Adipocyte (in vitro differentiated cells): ENCODE measurements at places on chromosomes 13 and 19.

DNA sequence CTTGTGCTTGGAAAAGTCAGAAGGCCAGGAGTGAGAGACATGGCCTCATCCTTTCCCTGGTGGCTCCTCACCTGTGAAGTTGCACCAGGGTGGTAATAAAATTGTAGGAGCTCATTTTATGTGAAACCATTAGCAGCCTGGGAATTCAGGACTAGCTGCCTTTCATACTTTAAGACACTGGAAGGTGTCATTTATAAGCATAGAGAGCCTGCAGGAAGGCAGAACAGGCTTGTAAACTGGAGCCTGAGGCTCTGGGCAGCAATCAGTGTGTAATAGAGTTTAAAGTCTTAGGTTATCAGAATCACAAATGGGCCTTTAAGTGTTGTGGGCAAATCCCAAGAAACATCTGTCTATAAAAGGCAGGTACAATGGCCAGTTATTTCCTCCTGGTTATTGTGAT lies 127.2 kb downstream of the TM9SF2 start:
- DNase-seq = no peak

- no peak for DNase-seq
These were observed 2.4 kb upstream of the CTXN1 start for GRCh38 chr19:7928334-7928706.

- peak; percentile 55 for DNase-seq
These were observed 9.5 kb upstream of the INSL3 start for GRCh38 chr19:17830567-17831418.

DNA sequence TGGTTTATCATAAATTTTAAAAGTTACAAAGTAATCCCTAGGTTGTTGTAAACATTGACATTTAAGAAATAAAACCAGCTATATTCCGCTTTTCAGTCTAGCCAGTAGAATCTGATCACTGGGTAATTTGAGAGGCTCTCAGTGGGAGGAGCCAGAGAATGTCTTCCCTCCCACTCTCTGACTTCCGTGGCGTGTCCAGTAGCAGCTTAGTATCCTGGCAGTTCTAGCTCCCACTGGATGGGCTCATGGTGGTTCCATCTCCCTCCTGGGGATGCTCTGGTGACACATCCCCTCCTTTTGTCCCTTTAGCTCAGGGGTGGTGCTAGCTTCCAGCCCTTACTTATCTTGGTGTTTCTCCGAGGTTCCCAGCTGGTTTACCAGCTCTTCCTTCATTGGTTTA lies 34.5 kb downstream of the MTUS2 start:
- no peak for DNase-seq

- no peak for DNase-seq
These were observed 1041.3 kb upstream of the SPRY2 start for GRCh38 chr13:81382246-81382645.

- no peak for DNase-seq
These were observed 16.3 kb downstream of the MYO9B start for GRCh38 chr19:17091758-17092333.

- no peak for DNase-seq
These were observed 180.5 kb downstream of the ZNF737 start for GRCh38 chr19:20385061-20385460.

DNA sequence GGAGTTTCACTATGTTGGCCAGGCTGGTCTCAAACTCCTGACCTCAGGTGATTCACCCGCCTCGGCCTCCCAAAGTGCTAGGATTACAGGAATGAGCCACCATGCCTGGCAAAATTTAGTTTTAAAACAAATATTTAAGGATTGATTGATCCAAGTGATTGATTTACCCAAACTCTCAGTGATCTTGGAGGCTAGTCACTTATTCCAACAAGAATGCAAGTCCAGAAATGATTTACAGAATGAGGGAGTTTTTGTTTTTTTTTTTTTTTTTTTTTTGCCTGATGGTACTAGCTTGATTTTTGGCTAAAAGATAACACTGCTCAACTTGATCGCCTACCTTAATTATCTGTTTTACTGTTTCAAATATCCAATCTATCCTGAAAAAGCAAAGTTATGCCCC lies 5.7 kb upstream of the TEX26 start:
- DNase-seq = no peak

DNA sequence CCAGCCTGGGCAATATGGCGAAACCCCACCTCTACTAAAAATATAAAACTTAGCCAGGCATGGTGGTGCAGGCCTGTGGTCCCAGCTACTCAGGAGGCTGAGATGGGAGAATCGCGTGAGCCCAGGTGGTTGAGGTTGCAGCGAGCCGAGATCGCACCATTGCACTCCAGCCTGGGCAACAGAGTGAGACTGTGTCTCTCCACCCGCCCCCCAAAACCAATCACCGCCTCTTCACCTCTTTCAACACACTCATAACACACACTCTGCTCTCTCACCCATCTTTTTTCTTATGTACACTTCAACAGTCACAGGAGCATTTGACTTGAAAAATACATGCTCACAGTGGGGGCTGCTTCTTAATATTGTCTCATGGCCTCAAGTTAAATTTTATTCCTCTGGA lies 76.8 kb downstream of the ESD start:
- no peak for DNase-seq

DNA sequence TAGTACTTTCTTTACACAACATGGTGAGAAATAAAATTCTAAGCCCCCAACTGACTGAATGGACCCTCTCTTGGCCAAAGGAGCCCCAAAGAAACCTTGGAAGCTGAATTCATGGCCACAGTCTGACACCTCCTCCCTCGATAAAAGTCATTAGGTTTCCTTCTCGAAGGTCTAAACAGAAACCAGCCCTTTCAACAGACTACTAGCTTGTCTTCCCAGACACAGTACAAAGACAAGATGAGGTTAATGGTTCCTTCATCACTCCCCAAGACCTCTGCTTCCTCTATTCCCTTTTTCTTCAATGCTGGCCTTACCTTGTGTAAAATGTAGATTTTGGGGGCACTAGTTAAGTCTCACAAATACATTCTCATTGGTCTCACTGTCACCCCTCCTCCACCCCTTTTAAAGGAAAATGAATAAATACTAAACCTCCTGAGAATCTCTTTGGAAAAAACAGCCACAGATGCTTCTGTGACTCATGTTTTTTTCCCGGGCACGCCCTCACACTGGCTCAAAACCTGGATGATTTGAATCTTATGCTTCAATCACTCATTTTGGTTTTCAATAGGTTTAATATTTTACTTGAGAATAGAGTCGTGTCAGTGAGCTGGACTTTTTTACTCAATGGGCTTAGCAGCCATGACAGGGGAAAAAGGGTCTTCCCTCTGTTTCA lies 65.8 kb upstream of the MED4 start:
- DNase-seq = no peak

DNA sequence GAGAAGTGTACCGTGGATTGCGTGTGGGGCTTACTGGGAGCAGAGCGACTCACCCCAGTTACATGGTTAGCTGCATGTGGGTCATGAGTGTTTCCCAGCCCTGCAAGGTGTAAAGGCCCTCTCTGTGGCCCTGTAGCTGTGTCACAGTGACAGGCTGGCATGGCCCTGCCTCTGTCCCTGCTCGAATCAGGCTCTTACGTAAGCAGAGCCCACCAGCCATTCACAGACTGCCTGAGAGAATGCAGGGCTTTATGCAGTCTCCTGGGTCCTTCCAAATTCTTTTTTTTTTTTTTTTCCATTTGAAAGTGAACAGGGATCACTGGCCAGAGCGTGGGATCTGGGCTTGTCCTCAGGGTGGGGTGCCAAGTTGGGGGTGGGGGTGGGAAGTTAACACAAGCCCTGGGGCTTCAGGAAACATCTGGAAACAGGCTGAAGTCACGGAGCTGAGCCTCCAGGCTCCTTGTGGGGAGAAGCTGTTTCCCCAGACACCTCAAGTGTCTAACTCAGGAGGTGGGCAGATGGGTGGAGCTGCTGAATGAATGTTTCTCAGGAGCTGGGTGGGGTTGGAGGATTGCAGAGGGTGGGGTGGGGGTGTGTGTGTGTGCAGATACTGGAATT lies 13.4 kb downstream of the TECR start:
- no peak for DNase-seq

DNA sequence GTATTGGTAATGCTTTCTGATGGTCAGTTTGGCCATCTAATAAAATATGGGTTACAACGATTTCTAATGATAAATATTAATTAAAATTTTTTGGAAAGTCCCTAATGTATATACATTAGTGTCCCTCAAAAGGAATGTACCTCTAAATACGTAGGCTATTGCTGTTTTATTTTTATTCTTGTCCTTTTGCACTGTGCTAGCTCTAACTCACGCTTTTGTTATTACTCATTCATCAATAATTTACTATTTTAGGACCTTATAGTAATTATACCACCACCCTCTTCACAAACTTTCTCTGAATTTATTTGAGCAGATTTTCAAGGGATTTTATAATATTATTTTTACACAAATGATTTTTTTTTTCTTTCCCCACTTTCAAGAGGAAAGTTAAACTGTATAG lies 795.9 kb upstream of the PCDH9 start:
- no peak for DNase-seq

DNA sequence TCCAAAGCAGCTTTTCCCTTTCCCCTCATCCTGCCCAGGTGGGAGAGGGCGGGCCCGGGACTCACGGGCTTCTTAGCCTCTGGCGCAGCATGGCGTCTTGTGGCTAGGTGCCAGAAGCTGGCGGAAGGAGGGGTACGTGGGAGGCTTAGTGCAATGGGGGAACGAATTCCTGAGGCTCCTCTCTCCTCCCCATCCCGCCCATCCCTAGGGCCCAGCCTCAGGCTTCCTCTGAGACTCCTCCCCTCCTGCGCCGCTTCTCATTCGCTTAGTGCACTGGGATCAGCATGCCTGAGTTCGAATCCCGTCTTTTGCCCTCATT lies 297.8 kb downstream of the ZNF536 start:
- DNase-seq = no peak

DNA sequence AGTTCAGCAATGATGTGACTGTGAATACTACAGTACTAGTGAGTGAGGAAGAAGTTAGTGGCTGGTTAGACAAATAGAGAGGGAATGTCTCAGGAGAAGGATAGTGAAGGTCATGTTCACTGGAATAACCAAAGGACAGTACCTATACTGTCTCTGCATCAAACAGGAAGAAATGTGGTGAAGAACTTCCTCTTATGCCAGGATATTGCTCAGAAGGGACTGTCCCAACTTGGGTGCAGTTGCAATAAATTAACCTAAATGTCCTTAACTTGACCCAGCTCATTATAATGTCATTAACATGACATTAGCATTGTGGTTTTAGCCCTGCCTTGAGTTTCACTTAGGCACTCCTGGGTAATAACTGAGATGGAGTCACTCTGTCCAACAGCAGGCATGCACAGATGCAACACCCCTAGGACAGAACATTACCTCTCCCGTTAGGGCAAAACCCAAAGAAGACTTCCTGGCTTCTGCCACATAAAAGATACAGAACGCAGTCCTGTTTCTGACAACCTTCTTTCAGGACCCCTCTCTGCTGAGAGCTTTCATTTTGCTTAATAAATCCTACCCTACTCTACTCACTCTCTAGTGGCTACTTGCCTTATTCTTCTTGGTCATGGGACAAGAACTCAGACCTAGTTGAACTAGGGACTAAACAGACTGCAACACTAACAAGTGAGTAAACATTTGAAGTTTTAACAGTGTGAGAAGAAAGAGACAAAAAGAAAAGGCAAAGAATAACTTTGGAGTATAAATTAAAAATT lies 1591.6 kb upstream of the MIR17HG start:
- DNase-seq = no peak

- DNase-seq = no peak
These were observed 18.8 kb downstream of the FAM124A start for GRCh38 chr13:51240958-51241357.

DNA sequence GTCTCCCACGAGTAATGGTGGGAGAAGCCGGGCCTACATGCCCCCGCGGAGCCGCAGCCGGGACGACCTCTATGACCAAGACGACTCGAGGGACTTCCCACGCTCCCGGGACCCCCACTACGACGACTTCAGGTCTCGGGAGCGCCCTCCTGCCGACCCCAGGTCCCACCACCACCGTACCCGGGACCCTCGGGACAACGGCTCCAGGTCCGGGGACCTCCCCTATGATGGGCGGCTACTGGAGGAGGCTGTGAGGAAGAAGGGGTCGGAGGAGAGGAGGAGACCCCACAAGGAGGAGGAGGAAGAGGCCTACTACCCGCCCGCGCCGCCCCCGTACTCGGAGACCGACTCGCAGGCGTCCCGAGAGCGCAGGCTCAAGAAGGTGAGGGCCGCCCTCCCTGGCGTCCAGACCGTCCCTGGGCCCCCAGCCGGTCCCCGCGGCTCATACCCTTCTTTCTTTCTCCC lies 1.4 kb upstream of the USF2 start:
- DNase-seq = peak; percentile 73

GRCh38 chr19:44660081-44660480 lies 11.2 kb upstream of the CEACAM19 start:
- no peak for DNase-seq

DNA sequence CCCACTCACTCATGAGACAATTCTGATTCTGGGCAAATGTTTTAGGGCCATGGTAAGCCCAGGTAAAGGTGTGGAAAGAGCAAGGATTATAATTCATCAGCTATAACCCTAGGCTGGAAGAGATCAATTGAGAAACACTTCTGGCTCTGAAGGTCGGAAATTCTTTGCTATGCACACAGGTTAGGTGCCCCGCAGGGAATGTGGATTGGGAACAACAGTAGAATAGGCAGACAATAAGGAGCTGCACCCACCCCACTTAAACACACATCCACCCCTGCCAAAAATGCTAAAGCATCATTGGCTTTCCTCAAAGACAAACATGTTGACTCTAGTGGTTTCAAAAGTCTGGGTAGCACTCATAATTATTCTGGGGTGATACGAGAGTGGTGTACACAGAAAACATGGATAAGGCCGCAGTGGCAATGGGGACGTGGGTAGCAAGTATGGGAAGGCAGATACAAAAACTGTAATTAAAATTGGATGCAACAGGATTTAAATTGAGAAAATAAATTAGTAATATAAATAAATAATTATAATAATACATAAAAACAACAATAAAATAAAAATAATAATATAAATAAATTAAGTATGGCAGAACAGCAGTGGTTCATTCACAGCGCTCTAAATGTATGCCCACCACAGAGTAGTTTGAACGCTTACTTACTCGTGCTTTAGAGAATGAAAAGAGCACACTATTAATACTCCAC lies 8.6 kb downstream of the EFNB2 start:
- no peak for DNase-seq

GRCh38 chr19:43711751-43712355 lies 4.0 kb upstream of the IRGC start:
- DNase-seq = no peak

GRCh38 chr13:20077086-20077485 lies 83.8 kb downstream of the GJA3 start:
- no peak for DNase-seq

DNA sequence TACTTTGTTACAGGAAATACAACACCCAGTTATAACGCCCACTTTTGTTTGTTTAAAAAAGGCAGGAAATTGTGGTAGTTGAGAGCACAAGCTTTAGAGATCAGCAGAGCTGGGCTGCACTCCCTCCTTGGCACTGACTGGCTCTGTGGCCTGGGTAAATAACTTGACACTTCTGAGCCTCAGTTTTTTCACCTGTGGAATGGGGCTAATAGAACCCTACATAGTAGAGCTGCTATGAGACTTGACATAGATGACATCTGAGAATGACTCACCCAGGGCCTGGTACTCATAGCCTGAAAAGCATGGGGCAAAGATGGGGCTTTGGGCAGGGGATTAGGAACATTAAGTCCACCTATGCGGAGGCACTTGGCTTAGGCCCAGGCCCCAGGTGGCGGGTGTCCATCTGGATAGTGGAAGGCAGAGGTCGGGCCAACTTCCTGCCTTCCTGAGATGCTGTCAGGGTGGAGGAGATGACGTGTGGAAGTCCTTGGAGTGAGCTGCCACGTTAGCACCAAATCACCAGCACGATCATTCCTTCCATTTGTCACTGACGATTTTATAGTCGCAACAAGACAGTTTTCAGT lies 159.1 kb downstream of the KATNAL1 start:
- no peak for DNase-seq
